ENCODE measurements at places on chromosomes 5 and 9. TPM values are rescaled to one million over a fixed set of nuclear protein-coding genes. Genes with fewer than 3 reads are reported as not detected.

RELL2 gene
- total RNA-seq = 3.3 TPM

KLHL3 gene
- 1.1 TPM for total RNA-seq

GRCh38 chr9:125707472-125707804 lies 430 bp upstream of the MAPKAP1 start:
- DNase-seq = no peak

- DNase-seq = no peak
Measured at GRCh38 chr9:34098307-34098706, 28.2 kb downstream of the DCAF12 start.

SPINK4 gene
- not detected for total RNA-seq

DNA sequence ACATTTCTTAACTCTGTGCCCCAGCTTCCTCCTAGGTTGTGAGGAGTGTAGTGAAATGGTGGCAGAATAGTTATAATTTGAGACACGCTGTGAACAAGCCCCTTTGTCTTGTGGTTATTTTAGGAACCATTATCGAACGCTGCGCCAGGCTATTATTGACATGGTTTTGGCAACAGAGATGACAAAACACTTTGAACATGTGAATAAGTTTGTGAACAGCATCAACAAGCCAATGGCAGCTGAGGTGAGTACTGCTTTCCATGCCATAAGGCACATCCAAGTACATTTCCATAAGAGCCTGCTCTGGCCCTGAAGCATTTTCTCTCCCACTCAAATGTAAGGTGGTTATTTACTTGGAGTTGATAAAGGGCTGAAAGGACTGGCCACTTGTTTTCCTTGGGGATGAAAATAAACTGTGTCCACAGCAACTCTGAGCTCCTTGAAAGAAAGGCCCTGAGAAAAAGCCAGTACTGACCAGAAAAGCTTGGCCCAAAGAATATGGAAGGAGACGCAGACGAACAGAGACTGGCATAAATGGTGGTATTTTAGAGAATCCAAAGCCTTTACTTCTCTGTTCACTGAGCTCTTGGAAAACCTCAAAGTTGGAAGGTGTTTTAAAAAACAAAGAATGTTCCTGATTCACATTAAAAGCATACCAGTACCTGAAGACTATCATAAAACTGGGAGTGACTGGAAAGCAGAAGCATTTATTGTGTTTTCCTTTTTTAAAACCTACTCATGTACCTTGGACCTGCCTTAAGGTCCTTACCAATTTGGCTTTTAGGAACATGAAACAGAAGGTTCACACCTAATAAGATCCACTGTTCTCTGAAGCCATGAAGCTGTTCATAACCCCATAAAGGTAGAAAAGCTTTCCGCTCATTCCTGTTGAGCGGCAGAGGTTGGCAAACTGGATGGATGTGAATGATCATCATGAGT lies 72.2 kb downstream of the WDR41 start:
- no peak for DNase-seq

GRM6 gene
- not detected for total RNA-seq

DNA sequence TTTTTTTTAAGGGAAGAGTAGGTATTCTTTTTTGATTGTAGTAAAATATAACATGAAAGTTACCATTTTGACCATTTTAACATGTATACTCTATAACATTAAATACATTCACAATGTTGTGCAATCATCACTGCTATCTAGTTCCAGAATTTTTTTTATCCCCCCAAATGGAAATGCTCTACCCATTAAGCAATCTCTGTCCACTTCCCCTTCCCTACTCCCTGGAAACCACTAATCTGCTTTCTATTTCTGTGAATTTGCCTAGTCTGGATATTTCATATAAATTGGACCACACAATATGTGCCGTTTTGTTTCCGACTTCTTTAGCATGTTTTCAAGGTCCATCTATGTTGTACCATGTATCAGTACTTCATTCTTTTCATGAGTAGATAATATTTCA lies 429.5 kb downstream of the TLE1 start:
- DNase-seq = no peak

GRCh38 chr5:73387601-73388305 lies 60.8 kb downstream of the FOXD1 start:
- DNase-seq = no peak

PCDHGC3 gene
- 9.8 TPM for total RNA-seq

- no peak for DNase-seq
Measured at GRCh38 chr9:32584784-32585183, 11.8 kb upstream of the NDUFB6 start.

All from epithelial cell of proximal tubule (primary cell).